ENCODE measurements at places on chromosomes 4 and X. TPM values are rescaled to one million over a fixed set of nuclear protein-coding genes. Genes with fewer than 3 reads are reported as not detected.

Gene NEXMIF
- polyA plus RNA-seq = 0.27 TPM

Gene FAM53A
- polyA plus RNA-seq = 2.4 TPM

Gene SERPINA7
- not detected for polyA plus RNA-seq

Gene BST1
- polyA plus RNA-seq = 4.3 TPM

Gene RBM46
- 0.22 TPM for polyA plus RNA-seq

Gene BBS12
- polyA plus RNA-seq = 3.2 TPM

Gene COL4A6
- polyA plus RNA-seq = 2.6 TPM

Gene STOX2
- 5.3 TPM for polyA plus RNA-seq

Gene ZNF595
- 11.9 TPM for polyA plus RNA-seq

Gene ANXA3
- polyA plus RNA-seq = 5.6 TPM

Gene GAGE1
- polyA plus RNA-seq = not detected

Gene GRIA3
- polyA plus RNA-seq = 1.7 TPM

Gene SLC4A4
- 9.0 TPM for polyA plus RNA-seq

Gene AKAP14
- polyA plus RNA-seq = not detected

Gene MAMLD1
- 21.1 TPM for polyA plus RNA-seq

Gene PRSS12
- polyA plus RNA-seq = 3.9 TPM

Gene SLC16A2
- polyA plus RNA-seq = 63.1 TPM

Gene MID1
- polyA plus RNA-seq = 16.4 TPM

Gene ENOPH1
- polyA plus RNA-seq = 26.2 TPM

Gene RAB9A
- 14.0 TPM for polyA plus RNA-seq

Gene XPNPEP2
- polyA plus RNA-seq = 3.9 TPM

Gene C4orf50
- polyA plus RNA-seq = not detected

Gene RAB33A
- 0.36 TPM for polyA plus RNA-seq

Gene SLC26A1
- 6.0 TPM for polyA plus RNA-seq

Gene ARX
- 6.9 TPM for polyA plus RNA-seq

Gene GYG2
- 3.0 TPM for polyA plus RNA-seq

Gene HSFX4
- polyA plus RNA-seq = 0.36 TPM

Gene PRDX4
- 57.3 TPM for polyA plus RNA-seq

Gene TMSB15C
- 5.0 TPM for polyA plus RNA-seq

Gene ANK2
- 269 TPM for polyA plus RNA-seq

Gene CT55
- not detected for polyA plus RNA-seq

Gene PCSK1N
- polyA plus RNA-seq = not detected

Gene CAPN6
- 512 TPM for polyA plus RNA-seq

Gene POU4F2
- polyA plus RNA-seq = not detected

Gene PLCXD1
- polyA plus RNA-seq = 18.5 TPM

Gene GPRASP1
- polyA plus RNA-seq = 9.8 TPM

Gene TLR2
- 4.6 TPM for polyA plus RNA-seq

Gene CORIN
- 0.83 TPM for polyA plus RNA-seq

Gene IDS
- 27.5 TPM for polyA plus RNA-seq

Gene ZFYVE28
- 2.5 TPM for polyA plus RNA-seq

Gene SLC6A14
- not detected for polyA plus RNA-seq

Gene TRPC3
- 0.19 TPM for polyA plus RNA-seq

Gene GLOD5
- polyA plus RNA-seq = not detected

Gene CXCL5
- 0.15 TPM for polyA plus RNA-seq

Gene BEX5
- not detected for polyA plus RNA-seq

Gene PNMA6F
- polyA plus RNA-seq = not detected
